MM.1S (cell line): ENCODE measurements at places on chromosomes 7 and 10.

DNA sequence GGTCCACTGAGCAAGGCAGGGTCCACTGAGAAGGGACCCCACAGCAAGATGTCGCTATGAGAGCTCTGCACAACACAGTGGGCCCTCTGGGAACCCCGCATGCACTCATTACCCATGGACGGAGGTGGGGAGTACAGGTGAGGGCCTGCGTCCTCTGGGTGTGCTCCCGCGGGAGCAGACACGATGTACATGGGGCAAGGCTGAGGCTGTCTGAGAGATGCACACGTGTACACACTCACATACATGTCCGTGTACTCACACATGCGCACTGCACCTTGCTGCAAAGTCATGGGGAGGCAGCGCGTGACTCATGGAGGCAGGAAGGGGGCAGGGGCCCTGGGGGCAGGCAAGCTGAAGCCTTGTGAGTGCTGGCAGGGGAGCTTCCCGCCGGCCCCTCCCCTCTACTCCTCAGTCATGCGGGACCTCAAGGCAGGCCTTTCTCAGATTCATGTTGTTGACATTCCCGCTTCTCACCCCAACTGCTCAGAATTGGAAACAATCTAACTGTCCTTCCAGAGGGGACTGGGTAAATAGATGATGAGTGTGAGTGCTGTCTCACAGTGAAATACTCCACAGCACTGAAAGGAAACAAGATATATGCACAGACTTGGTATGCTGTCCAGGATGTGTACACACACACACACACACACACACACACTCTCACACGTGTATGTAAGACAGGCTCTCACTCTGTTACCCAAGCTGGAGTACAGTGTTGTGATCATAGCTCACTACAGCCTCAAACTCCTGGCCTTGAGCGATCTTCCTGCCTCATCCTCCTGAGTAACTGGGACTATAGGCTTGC is 40.0 kb downstream of the GOLGA7B start:
- H3K4me1 ChIP-seq, result no peaks in the 10 kb centered on the region
- H3K36me3 ChIP-seq, result no peaks in the 10 kb centered on the region
- DNase-seq, result no peak
- no peak overlapping the region for H3K4me3 ChIP-seq

DNA sequence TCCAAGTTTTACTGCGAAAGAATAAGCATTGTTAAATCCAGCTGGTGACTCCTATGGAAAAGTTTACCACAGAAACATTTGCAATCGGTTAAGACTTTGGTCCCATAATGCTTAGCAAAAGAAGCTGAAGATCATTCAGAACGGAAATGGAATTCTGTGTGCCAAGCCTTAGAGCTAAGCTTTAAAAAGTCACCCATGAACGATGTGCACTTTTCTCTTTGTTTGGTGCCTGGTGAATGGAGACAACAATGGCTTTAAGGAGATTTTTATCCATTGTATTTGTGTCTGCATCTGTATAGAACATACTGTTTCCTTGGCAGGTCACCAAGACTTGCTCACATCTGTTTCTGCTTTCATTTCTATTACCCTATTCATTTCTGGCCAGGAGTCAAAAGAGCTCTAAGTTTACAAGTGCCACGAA is 26.3 kb upstream of the COL1A2 start:
- H3K27me3 ChIP-seq, result no peaks in the 10 kb centered on the region
- no peaks in the 10 kb centered on the region for H3K4me1 ChIP-seq
- no peak for DNase-seq
- H3K4me3 ChIP-seq, result no peak overlapping the region

GRCh38 chr7:1059200-1060091 is 15.1 kb downstream of the GPR146 start:
- DNase-seq, result no peak
- H3K4me3 ChIP-seq, result no peak overlapping the region
- no peaks in the 10 kb centered on the region for H3K27me3 ChIP-seq
- H3K27ac ChIP-seq, result no peak overlapping the region
- H3K4me1 ChIP-seq, result no peaks in the 10 kb centered on the region

- H3K4me3 ChIP-seq, result no peak overlapping the region; the same call in 1 of the 2 replicates
- no peaks in the 10 kb centered on the region for H3K36me3 ChIP-seq
- DNase-seq, result no peak
- H3K27me3 ChIP-seq, result no peaks in the 10 kb centered on the region
- H3K27ac ChIP-seq, result no peak overlapping the region
- no peaks in the 10 kb centered on the region for H3K4me1 ChIP-seq
Measured at GRCh38 chr7:42227936-42228591, 8.9 kb downstream of the GLI3 start.

GRCh38 chr7:144436500-144436899 is 33.0 kb upstream of the NOBOX start:
- H3K36me3 ChIP-seq, result no peaks in the 10 kb centered on the region
- H3K27me3 ChIP-seq, result no peaks in the 10 kb centered on the region
- H3K4me1 ChIP-seq, result no peaks in the 10 kb centered on the region
- H3K4me3 ChIP-seq, result no peak overlapping the region
- no peak overlapping the region for H3K27ac ChIP-seq

DNA sequence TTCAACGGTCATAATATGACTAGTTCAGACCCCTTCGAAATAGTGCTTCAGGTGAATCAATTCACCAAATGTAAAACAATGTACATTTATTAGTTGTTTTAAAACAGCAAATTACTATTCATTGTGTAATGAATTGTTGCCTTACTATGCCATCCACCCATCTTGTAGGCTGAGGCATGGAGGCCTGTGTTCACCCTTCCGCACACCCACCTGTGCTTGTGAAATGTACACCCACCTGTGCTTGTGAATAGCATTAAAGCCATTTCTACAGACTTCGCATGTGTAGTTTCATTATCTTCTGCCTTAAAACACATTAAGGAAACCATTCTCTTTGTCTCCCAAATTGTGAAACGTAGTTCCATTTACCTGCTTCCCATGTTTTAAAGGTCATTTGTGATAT is 16.8 kb downstream of the CLRN3 start:
- H3K4me1 ChIP-seq, result 0 out of 2 replicates have a peak, but pooled peaks cover 6% of the 10 kb centered on the region
- no peak overlapping the region for H3K4me3 ChIP-seq
- no peaks in the 10 kb centered on the region for H3K36me3 ChIP-seq
- H3K27me3 ChIP-seq, result no peaks in the 10 kb centered on the region
- DNase-seq, result no peak

GRCh38 chr10:133115976-133116375 is 28.3 kb downstream of the ADGRA1 start:
- H3K4me3 ChIP-seq, result no peak overlapping the region
- no peaks in the 10 kb centered on the region for H3K4me1 ChIP-seq
- H3K27ac ChIP-seq, result no peak overlapping the region

- no peaks in the 10 kb centered on the region for H3K27me3 ChIP-seq
- no peaks in the 10 kb centered on the region for H3K4me1 ChIP-seq
- H3K27ac ChIP-seq, result no peak overlapping the region
- no peak for DNase-seq
- no peak overlapping the region for H3K4me3 ChIP-seq
Measured at GRCh38 chr7:44697136-44698045, 51.3 kb upstream of the ZMIZ2 start.

- peaks cover 4% of the 10 kb centered on the region; the same call in 1 of the 2 replicates for H3K27me3 ChIP-seq
- no peaks in the 10 kb centered on the region for H3K4me1 ChIP-seq
- H3K27ac ChIP-seq, result no peak overlapping the region
- DNase-seq, result no peak
Measured at GRCh38 chr7:64879086-64879730, 23.9 kb upstream of the ZNF273 start.

- no peak overlapping the region for H3K4me3 ChIP-seq
- H3K27me3 ChIP-seq, result no peaks in the 10 kb centered on the region
- H3K4me1 ChIP-seq, result no peaks in the 10 kb centered on the region
Measured at GRCh38 chr10:70588859-70589570, 13.5 kb downstream of the PRF1 start.

DNA sequence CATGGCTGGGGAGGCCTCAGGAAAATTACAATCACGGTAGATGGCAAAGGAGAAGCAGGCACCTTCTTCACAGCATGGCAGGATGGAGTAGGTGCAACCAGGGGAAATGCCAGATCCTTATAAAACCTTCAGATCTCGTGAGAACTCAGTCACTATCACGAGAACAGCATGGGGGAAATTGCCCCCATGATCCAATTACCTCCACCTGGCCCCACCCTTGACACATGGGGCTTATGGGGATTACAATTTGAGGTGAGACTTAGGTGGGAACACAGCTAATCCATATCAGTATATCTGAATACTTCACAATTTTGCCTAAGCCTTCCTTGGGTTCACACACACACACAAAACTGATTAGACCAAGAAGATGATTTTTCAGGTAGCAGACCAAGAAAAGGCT is 145.1 kb upstream of the COL1A2 start:
- H3K27ac ChIP-seq, result no peak overlapping the region
- no peak overlapping the region for H3K4me3 ChIP-seq
- no peak for DNase-seq
- no peaks in the 10 kb centered on the region for H3K27me3 ChIP-seq

DNA sequence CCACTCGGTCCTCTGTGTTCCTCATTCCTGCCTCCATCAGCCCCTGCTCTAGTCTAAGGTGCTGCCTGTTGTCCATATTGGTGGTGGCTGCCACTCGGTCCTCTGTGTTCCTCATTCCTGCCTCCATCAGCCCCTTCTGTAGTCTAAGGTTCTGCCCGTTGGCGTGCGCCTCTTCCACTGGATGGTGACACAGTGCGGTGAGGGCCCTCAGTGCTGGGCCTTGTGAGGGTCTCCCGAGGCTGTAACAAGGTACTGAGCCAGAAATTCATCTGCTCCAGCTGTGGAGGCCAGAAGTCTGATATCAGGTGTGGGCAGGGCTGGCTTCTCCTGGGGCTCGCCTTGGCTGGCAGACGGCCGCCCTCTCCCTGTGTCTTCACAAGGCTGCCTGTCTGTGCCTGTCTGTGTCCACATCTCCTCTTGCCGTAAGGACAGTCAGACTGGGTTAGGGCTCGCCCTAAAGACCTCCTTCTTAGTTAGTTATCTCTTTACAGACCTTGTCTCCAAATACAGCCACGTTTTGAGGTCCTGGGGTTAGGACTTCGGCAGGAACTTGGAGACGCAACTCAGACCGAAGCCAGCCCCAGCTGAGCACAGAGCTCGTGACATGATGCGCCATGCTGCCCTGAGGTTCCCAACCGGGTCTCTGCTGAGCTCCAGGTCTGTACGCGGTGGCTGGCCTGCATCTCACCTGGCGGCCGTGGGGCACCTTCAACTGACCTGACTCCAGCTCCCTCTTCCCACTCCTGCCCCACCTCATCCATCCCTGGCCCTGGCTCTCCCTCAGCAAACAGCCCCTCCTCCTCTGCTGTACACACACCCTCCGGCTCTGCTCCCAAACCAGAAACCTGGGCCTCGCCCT is 181.4 kb upstream of the SHH start:
- DNase-seq, result no peak
- no peak overlapping the region for H3K27ac ChIP-seq
- peaks cover 47% of the 10 kb centered on the region for H3K27me3 ChIP-seq
- no peak overlapping the region for H3K4me3 ChIP-seq
- no peaks in the 10 kb centered on the region for H3K36me3 ChIP-seq

DNA sequence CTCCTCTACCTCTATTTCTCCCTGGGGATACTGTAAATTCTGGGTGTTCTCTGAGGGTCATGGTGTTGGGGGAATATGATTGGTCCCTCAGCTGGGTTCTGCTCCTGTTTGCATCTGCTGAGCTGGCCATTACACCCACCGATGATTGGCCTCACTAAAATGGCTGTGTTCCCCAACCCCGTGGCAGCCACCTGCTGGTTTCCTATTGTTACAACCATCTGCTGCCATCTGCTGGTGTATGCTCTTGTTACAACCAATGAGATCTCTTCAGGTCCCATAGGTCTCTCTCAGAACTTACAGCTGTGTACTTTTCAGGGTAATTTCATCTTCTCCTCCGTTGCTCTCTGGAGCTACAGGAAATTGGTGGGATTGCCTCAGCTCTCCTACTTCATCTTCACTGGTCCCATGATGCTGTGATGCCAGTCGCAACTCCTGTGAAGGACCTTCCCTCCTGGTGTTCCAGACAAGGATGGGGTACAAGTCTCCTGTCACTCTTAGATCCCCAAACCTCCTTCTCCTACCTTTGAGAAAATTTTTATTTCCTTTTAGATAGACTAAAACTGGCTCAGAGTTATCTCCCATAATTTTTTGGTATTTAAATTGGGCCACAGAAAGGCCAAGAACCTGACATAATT is 303.5 kb upstream of the SMIM30 start:
- peak; percentile 94 for DNase-seq
- H3K36me3 ChIP-seq, result no peaks in the 10 kb centered on the region

GRCh38 chr10:102246261-102246660 is 929 bp downstream of the GBF1 start:
- no peak overlapping the region for H3K27ac ChIP-seq
- no peak for DNase-seq
- peak overlapping the region; percentile 78 for H3K4me3 ChIP-seq
- peaks cover 25% of the 10 kb centered on the region for H3K4me1 ChIP-seq

DNA sequence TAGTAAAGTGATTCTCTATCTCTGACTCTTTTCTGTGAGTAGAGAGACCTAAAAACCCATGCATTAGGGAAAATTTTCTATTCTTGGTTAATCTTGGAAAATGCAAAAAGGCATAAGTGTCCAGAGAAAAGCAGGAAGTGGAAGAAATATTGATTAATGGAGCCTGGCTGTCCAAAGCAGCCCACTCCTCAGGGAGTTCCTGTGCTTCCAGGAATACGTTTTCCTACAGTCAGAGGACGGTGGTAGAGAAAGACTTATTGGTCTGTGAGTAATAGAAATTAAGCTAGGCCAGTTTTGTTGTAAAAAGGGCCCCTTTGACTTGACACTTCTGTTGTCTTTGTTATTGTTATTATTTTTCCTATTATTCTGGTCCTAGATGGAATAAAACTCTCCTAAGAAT is 157.8 kb downstream of the NRP1 start:
- H3K4me1 ChIP-seq, result no peaks in the 10 kb centered on the region
- H3K4me3 ChIP-seq, result no peak overlapping the region
- no peak overlapping the region for H3K27ac ChIP-seq
- DNase-seq, result no peak
- no peaks in the 10 kb centered on the region for H3K36me3 ChIP-seq

DNA sequence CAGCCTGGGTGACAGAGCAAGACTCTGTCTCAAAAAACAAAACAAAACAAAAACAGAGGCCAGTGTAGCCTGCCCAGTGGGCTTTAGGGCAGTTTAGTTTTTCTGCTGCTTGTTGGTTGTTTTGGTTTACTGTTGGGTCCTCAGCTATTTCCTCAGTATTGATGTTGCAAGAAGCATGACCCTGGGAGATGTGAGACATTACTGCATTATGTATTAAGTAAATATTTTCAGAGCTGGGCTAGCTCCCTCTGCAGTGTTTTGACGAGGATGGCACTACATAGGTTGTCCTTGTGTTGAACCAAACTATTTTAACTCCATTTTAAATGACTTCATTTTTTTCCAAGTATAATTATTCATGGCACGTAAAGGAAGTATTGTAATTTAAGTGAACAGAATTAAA is 4.8 kb downstream of the AKAP9 start:
- no peak overlapping the region for H3K27ac ChIP-seq
- H3K27me3 ChIP-seq, result no peaks in the 10 kb centered on the region
- no peak for DNase-seq
- peaks cover 14% of the 10 kb centered on the region; the same call in 1 of the 2 replicates for H3K4me1 ChIP-seq
